Chondrocyte (in vitro differentiated cells): ENCODE measurements at places on chromosomes 1 and 21. TPM values are rescaled to one million over a fixed set of nuclear protein-coding genes. Genes with fewer than 3 reads are reported as not detected.
A peak's percentile ranks its signal among the peaks of the same experiment; 100 is the strongest.

C1QA gene
- not detected in 3 replicates for total RNA-seq

MATN1 gene
- 0.19 to 0.82 TPM (median 0.47 TPM) in 3 replicates for total RNA-seq

CRNN gene
- total RNA-seq: not detected in 3 replicates

METTL18 gene
- total RNA-seq: 3.7 to 5.3 TPM (median 4.5 TPM) in 3 replicates

AIRE gene
- total RNA-seq: not detected in 3 replicates

INAVA gene
- 3.8 to 6.8 TPM (median 5.0 TPM) in 3 replicates for total RNA-seq

DNA sequence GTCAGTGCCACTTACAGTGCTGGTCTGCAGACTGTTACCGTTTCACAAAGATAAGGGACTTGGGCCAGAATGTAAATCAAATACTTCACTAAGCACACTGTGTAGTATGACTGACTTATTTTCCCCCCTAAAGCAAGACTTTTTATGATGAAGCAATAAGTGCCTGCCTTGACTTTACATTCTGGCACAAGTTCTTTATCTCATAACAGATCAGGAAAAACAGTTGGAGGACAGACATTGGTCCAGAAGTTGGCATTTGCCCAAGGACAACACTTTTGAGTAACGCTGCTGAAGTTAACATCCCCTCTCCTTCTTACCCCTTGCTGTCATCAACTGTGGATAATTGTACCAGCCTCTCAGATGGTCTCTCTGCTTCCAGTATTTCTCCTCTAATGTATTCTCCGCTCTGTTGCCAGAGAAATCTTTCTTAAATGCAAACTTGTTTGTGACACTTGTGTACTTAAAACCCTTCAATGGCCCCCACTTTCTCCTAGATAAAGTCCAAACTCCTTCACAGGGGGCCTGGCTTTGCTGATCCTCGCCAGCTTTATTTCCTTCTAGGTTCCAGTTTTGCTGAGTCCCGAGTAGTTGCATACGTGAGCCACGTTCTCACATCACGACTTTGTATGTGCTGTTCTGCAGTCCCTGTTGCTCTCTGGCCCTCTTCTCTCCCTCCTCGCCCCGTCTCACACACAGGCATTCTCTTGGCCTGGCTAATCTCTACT, 45.7 kb downstream of the S1PR1 start:
- no peaks in the 10 kb centered on the region for H3K36me3 ChIP-seq
- H3K27ac ChIP-seq: no peak overlapping the region
- H3K27me3 ChIP-seq: peaks cover 4% of the 10 kb centered on the region
- no peak for DNase-seq
- H3K4me1 ChIP-seq: peaks cover 9% of the 10 kb centered on the region

DNA sequence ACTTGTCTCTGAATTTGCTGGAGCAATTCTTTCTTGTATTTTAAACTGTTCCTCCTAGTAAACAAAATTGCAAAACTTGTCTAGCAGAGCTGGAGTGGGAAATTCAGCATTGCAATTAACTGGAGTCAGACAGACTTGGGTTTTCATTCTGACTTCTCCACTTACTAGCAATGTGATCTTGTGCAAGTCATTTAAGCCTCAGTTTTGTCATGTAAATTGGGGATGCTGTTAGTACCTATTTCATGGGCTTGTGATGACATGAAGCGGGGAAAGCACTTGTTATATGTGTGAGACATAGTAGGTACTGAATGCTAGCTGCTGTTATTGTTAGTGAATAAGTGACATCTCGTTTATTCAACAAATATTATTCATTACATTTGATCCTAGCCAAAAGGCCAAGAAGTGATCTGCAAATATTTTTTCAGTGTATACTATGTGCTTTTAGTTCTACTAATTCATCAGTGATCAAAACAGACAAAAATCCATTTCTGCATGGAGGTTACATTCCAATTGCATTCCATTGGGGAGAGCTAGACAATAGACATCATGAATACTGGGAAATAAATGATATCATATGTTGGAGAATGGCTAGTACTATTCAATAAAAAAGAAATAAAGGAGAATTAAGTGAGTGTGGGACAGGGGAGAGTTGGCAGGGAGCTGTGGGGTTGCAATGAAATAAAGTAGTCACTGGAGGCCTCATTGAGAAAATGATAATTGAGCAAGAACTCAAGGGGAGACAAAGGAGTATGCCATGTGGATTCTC, 47.1 kb downstream of the CACHD1 start:
- no peaks in the 10 kb centered on the region for H3K27me3 ChIP-seq
- no peak for DNase-seq
- H3K36me3 ChIP-seq: no peaks in the 10 kb centered on the region

GRCh38 chr1:186772228-186772627, 56.5 kb upstream of the PLA2G4A start:
- no peak overlapping the region for H3K27ac ChIP-seq
- H3K36me3 ChIP-seq: no peaks in the 10 kb centered on the region

- H3K4me1 ChIP-seq: peaks cover 7% of the 10 kb centered on the region
- H3K36me3 ChIP-seq: peaks cover 12% of the 10 kb centered on the region
- H3K27me3 ChIP-seq: no peaks in the 10 kb centered on the region
- no peak for DNase-seq
- H3K27ac ChIP-seq: no peak overlapping the region
Measured at GRCh38 chr1:62528015-62528414, 69.3 kb upstream of the ANGPTL3 start.

DNA sequence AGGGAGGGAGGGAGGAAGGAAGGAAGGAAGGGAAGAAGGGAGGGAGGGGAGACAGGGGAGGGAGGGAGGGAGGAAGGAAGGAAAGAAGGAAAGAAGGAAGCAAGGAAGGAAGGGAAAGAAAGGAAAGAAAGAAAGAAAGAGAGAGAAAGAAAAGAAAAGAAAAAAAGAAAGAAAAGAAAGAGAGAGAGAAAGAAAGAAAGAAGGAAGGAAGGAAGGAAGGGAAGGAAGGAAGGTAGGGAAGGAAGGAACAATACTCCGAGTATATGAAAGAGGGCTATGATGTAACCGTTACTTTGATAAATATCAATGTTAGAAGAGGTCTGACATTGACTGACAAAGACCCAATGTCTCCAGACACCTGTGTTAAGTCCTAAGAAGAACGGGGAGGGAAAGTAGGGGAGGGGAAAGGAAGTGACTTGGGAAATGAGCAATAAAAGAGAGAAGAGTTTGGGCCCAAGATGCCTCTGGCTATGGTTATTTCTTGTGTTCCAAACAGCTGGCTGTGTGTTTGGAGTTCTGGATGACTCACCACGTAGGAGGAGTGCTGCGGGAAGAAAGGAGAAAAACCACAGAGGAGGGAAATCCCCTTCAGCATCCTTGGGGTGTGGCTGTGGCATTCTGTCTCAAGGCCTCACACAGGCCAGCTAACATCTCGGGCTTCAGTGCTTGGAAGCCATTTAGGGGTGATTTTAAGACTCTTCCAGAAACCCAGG, 37.0 kb upstream of the RXRG start:
- H3K27ac ChIP-seq: no peak overlapping the region
- H3K4me3 ChIP-seq: no peak overlapping the region
- H3K36me3 ChIP-seq: no peaks in the 10 kb centered on the region
- DNase-seq: no peak

GRCh38 chr1:158771950-158772866, at the start of gene OR6N1:
TSS of gene OR6N1 (minus strand) at chr1:158772195. CDS start at chr1:158766682, 5,513 bp downstream.
- H3K4me1 ChIP-seq: no peaks in the 10 kb centered on the region
- no peak within 1 kb of the TSS for H3K27ac ChIP-seq
- H3K27me3 ChIP-seq: peaks cover 6% of the 10 kb centered on the region
- H3K36me3 ChIP-seq: no peaks in the 10 kb centered on the region
- no peak within 1 kb of the TSS for H3K4me3 ChIP-seq

GRCh38 chr1:44673675-44674112, 587 bp downstream of the TMEM53 start:
- no peak for DNase-seq
- no peaks in the 10 kb centered on the region for H3K27me3 ChIP-seq
- peak overlapping the region; percentile 82 for H3K4me3 ChIP-seq

- no peak for DNase-seq
- H3K4me1 ChIP-seq: peaks cover 15% of the 10 kb centered on the region
- H3K27me3 ChIP-seq: peaks cover 30% of the 10 kb centered on the region
- H3K36me3 ChIP-seq: no peaks in the 10 kb centered on the region
- no peak overlapping the region for H3K4me3 ChIP-seq
- no peak overlapping the region for H3K27ac ChIP-seq
Measured at GRCh38 chr1:67304023-67304422, 3.6 kb upstream of the IL12RB2 start.

DNA sequence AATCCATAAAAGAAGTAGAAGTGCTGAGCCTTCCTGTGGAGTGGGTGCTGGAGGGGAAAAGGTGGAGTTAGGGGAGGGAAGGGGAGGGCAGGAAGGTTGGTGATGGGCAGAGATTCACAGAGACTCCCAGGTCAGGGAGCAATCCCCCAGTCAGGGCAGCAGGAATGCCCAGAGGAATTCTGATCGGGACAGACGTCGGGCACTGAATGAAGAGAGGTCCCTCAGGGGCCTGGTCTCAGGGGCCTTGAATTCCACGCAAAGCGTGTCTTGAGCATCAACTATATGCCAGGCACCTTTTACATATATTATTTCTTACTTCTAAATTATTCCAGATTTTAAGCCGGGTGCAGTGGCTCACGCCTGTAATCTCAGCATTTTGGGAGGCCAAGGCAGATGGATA, 7.2 kb upstream of the PADI1 start:
- H3K27ac ChIP-seq: no peak overlapping the region
- H3K4me3 ChIP-seq: no peak overlapping the region
- H3K4me1 ChIP-seq: peaks cover 40% of the 10 kb centered on the region
- DNase-seq: peak; percentile 53
- no peaks in the 10 kb centered on the region for H3K27me3 ChIP-seq

DNA sequence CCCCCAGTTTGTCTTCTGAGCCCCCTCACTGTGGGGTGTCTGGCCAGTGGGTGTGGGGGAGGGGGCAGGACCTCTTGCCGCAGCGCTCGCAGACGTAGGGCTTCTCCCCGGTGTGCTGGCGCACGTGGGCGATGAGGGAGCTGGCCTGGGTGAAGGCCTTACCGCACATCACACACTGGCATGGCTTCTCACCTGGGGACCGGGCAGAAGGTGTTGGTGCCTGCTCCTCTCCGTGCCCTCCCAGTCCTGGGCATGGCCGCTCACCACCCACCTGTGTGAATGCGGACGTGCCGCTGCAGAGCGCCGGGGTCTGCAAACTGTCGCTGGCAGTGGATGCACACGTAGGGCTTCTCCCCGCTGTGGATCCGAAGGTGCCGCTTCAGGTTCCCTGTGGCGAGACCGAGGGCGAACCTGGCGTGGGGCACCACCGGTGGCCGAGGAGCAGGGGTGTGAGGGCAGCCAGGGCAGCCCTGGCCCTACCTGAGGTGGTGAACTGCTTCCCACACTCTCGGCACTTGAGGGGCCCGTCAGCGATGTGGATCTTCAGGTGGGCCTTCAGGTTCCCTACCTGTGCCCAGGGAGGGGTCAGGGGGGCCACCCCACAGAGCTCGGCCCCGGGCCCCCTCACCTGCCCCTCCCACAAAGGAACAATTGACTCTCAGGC, 32.4 kb downstream of the ZBTB17 start:
- no peak overlapping the region for H3K4me3 ChIP-seq
- peaks cover 27% of the 10 kb centered on the region for H3K4me1 ChIP-seq
- H3K36me3 ChIP-seq: peaks cover 14% of the 10 kb centered on the region
- no peak overlapping the region for H3K27ac ChIP-seq
- H3K27me3 ChIP-seq: no peaks in the 10 kb centered on the region

DNA sequence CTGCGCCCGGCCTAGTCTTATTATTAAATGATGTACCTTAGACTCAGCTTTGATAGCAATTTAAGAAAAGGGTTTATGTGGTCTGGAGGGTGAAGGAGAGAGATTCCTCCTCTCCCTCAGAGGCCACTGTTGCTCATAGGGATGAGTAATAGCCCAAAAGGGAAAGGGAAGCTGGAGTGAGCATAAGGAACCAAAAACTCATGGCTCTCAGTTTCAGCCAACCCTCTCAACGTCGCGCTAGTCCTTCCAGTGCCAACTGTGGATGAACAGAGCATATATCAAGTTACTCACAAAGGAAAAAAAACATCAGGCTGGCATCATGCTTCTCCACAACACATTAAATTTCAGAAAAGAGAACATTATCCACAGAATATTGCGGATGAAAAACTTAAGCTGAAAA, 8.3 kb upstream of the GPR89B start:
- H3K36me3 ChIP-seq: no peaks in the 10 kb centered on the region
- peaks cover 14% of the 10 kb centered on the region for H3K27me3 ChIP-seq
- H3K27ac ChIP-seq: no peak overlapping the region
- DNase-seq: no peak
- no peak overlapping the region for H3K4me3 ChIP-seq
